NCI-H82 (cell line): ENCODE measurements at places on chromosomes 7 and 10.

DNA sequence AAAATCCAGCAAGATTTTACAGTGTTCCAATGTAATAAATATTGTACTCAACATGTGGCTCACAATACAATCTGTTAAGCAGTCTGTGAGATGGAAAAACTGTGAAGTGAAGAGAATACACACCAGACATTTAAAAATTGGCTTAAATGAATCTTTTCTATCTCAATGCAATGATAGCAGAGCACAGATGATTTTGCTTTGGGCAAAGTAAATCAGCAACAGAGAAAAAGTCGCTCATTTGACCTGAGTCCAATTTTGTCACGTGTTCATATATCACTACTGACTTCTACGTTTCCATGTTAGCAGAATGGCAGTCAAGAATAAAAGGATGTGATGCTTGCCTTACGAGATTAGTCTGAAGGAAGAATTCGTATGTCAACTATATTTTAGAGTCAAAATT is 506.7 kb downstream of the POM121L12 start:
- DNase-seq, result no peak

DNA sequence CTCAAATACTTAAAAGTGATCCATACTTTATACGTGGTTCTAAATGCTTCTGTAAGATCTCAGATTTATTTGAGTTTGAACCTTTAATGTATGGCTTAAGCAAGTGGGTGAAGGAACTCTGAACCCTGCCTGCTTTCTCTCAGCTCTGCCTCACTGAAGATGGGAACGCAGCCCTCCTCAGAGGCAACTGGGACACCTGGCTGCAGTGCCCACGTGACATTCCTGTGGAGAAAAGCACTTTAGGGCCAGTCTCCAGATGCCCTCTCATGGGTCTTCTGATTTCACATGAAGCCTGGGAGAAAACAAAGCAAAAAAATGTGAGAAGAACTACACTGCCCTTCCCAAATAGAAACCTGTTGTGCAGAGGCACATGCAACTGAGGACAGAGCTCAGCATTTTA is 242.6 kb upstream of the ANKRD30A start:
- DNase-seq, result no peak

- no peak for DNase-seq
These were observed 1.3 kb downstream of the INPP5A start for GRCh38 chr10:132538790-132539421.

DNA sequence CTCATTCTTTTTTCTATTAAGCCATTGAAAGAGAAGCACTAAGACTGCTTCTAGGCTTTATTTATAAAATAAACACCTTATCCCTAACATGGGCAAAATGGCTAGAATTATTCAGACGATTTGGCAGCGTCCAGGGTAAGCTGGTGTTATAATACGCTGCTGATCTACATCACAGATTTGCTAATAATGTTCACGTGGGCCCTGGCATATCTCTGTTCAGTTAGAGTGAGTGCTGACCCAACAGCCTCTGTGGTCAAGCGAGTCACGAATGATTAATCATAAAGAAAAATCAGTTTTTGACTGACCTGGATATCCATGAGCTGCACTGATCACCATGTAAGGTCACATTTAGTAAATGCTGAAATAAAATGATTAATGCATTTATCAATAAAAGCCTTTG is 28.4 kb upstream of the CBLL1 start:
- no peak for DNase-seq

DNA sequence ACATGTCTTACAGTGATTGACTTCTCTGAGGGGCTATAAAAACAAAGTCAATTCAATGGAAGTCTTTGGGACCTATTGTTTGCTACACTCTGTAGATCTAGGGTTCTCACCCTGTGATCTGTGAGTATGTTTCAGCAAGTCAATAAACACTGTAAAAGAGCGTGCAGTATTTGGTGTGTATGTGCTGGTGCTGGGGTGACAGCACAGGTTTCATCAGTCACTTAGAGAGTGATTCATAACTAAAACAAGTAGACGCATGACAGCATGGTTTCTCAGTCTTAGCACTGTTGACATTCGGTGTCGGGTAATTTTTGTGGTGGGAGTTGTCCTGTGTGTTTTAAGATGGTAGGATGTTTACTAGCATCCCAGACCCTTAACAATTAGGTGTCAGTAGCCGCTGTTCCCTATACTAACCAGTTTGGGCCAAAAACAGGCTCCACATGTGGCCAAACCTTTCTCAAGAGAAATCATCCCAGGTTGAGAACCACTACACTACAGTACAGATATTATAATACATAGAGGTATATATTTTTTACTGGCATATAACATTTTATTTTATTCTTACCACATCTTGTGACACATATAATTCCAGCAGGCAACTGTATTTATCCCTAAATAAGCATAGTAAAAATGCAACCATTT is 411.8 kb downstream of the ARL4A start:
- DNase-seq, result no peak

GRCh38 chr10:62018131-62018911 is 116.8 kb downstream of the ARID5B start:
- DNase-seq, result no peak

GRCh38 chr7:141704112-141704511 is 2.1 kb upstream of the DENND11 start:
- DNase-seq, result peak; percentile 26

- no peak for DNase-seq
These were observed 68.9 kb downstream of the MET start for GRCh38 chr7:116740755-116741462.

DNA sequence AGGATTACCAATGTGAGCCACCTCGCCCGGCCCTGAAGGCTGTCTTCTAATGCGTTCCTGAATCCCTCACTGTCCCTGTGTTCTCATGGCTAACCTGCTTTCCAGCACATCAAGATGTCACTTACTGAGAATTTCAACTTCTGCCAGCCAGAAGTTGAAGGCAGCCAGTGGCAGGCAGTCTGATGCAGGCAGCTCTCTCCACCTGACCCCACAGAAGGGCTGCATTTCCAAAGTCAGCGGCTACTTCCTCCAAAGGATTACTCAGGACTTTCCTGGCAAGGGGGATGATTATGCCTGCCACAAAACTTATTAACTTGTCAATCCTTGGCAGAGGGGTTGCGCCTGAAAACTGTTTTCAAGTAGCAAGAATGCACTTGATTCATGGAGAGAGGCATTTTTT is 1219.4 kb downstream of the TYW1 start:
- DNase-seq, result no peak

GRCh38 chr10:62843600-62843999 is 27.4 kb upstream of the EGR2 start:
- DNase-seq, result peak; percentile 16

GRCh38 chr10:99975942-99976809 is 33.6 kb downstream of the DNMBP start:
- DNase-seq, result peak; percentile 54

GRCh38 chr10:34250722-34251121 is 564.4 kb downstream of the PARD3 start:
- DNase-seq, result no peak

- no peak for DNase-seq
These were observed 39.0 kb upstream of the PTPRZ1 start for GRCh38 chr7:121833991-121834390.
